SIG-M5 (cell line): ENCODE measurements at places on chromosomes 4 and X.

- DNase-seq = peak; percentile 23
These were observed 1.7 kb downstream of the PLAC8 start for GRCh38 chr4:83112678-83113428.

DNA sequence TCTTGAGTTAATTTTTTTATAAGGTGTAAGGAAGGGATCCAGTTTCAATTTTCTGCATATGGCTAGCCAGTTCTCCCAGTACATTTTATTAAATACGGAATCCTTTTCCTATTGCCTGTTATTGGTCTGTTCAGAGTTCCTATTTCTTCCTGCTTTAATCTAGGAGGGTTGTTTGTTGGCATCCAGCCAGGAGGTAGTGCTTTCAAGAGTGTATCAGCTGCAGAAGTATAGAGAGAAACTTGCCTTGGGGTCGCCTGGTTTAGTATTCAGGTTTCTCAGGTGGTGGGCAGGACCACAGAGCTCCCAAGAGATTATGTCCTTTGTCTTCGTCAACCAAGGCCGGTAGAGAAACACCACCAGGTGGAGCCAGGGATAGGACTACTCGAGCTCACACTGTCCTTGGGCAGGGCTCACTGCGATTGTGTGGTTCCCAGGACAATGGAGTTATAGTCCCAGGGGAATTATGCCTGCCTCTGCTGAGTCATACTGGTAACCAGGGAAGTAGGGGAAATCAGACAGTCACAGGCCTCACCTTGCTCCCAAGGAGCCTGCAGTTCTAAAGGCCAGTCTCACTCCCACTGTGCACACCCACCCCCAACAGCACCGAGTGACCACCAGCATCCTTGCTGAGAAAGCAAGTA lies 168.1 kb downstream of the VSIG4 start:
- DNase-seq = no peak

GRCh38 chrX:106263817-106264216 lies 95.7 kb downstream of the PWWP3B start:
- no peak for DNase-seq

GRCh38 chr4:55312489-55313101 lies 33.4 kb upstream of the SRD5A3 start:
- DNase-seq = no peak

DNA sequence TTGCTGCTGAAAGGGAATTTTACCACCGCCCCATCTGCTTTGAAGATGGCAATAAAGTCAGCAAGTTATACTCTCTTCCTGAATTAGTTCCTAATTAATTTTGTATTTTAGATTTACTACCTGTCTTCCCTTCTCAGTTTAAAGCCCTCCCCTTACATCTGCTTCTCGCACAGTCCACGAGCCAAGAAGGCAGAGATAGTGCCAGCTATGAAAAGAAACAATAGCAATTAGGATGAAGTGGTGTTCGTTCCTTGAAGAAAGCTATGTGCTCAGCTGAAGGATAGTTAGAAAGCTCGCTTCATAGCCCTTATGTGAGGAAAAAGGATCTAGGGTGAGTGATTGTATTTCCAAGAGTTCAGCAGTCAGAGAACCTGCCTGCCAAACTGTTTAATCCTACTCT lies 1678.8 kb upstream of the TENM3 start:
- no peak for DNase-seq

GRCh38 chr4:116361790-116362189 lies 723.6 kb downstream of the TRAM1L1 start:
- DNase-seq = no peak

DNA sequence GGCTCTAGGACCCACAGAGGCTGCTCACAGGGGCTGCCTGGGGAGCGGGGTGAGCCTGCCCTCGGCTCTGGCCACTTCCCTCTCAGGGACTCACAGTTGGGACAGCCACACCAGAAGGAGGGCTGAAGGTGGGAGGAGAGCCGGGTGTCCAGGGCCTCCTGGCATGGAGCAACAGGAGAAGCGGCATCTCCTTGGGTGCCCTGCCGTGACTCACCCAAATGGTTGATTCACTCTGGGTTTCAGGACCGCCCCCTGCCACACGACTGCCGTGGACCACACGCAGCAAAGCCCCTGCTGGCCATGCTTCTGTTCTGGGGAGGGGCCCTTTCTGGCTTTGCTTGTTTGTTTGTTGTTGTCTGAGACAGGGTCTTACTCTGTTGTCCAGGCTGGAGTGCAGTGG lies 86.0 kb upstream of the AFAP1 start:
- no peak for DNase-seq

- DNase-seq = no peak
These were observed 189.3 kb upstream of the ANXA3 start for GRCh38 chr4:78362310-78362709.

DNA sequence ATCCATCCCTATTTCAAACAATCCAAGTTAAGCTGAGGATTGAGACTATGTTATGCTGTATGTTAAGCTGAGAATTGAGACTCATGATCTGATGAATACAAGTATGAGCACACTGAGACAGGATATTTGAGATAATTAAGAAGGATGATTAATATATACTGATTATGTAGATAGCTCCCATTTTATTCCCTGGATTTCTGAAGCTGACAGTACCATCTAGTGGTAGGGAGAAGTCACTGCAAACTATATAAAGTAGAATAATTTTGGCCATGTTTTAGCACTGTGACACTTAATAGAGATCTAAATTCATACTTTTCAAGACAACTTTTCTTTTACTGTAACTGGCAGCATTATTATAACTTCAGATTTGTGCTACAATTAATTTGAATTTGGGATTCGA lies 63.8 kb upstream of the HPRT1 start:
- DNase-seq = no peak

- DNase-seq = no peak
These were observed 263.1 kb downstream of the PTTG2 start for GRCh38 chr4:38223306-38223705.

GRCh38 chr4:110344165-110344564 lies 131.8 kb upstream of the ENPEP start:
- no peak for DNase-seq

DNA sequence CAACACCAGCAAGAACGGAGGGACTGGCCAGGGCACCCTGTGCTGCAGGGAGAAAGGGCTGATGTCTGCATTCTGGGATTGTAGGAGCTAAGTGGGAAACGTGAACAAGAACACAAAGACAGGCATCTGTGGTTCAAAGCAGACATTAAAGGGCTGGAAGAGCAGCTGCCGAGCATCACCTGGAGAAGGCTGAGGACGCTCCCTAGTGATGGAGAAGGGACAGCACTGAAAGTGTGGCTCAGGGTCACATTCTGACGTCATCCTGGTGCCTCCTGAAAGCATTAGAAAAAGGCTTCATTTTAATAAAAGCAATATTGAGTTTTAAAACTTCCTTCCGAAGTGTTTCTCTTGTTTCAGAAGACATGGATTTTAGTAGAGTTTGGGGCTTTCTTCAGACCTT lies 62.3 kb downstream of the CLDN22 start:
- DNase-seq = no peak

DNA sequence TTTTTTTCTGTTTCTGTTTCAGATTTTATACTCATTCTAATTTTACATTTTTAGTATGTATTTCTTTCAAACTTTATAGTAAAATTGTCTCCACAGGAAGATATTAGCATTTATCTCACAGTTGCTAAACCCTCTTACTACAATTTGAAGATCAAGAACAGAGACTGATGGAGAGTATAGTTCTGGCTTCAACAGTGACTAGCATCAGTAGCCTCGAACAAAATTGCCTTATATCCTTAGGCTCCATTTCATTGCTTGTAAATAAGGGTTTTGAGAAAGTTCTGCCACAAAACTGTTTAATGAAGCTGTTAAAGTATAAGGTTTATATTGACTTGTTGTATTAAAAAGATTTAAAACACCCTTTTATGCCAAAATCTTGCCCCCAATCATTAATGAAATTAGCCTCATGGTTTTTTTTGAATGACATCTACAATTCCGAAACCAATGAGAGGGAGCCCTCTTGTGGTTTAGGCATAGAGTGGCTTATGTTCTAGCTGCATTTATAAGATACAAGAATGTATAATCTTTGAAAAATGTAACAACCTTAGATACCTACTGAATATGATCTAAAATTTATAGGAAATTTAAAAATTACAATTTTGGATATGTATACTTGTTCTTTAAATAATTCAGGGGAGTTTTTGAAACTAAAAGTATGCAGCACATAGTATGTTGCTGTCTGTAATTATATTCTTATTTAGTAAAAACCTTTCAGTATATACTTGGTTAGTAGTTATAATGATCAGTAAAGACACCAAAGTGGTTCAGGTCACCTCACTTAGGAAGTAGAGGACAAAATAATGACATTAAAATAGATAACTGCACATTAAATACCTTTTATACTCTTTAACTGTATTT lies 109.8 kb upstream of the HPGD start:
- no peak for DNase-seq

- no peak for DNase-seq
These were observed 212.6 kb upstream of the RASGEF1B start for GRCh38 chr4:81684352-81684751.

GRCh38 chrX:8430444-8430843 lies 34.2 kb upstream of the VCX3B start:
- no peak for DNase-seq

DNA sequence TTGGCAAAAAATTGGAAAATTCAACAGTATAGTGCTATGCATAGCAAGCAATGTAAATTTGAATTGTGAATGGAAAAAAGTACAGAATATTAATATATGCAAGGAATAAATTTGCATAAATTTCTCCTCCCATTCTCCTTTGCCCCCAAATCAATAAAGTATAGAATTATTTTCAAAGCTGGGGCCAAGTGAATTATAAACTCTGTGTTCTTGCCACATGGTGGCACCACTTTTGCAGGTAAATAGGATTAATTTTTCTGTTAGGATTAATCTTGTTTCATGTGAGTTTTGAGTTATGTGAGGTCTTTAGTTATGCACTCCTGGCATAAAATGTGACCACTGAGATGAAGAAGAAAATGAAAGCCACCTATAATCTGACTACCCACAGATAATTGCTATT lies 19.9 kb downstream of the COPS4 start:
- no peak for DNase-seq

DNA sequence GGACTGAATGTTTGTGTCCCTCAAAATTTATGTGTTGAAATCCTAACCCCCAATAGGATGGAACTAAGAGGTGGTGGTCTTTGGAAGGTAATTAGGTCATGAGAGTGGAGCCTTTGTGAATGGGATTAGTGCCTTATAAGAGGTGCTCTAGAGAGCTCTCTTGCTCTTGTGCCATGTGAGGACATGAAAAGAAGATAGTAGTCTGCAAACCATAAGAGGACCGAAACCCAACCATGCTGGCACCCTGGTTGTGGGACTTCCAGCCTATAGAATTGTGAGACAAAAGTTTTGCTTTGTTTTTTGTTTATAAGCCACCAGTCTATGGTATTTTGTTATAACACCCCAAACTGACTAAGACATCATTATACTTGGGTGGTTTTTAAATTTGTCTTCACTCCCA lies 417.1 kb downstream of the ANKRD50 start:
- DNase-seq = no peak

DNA sequence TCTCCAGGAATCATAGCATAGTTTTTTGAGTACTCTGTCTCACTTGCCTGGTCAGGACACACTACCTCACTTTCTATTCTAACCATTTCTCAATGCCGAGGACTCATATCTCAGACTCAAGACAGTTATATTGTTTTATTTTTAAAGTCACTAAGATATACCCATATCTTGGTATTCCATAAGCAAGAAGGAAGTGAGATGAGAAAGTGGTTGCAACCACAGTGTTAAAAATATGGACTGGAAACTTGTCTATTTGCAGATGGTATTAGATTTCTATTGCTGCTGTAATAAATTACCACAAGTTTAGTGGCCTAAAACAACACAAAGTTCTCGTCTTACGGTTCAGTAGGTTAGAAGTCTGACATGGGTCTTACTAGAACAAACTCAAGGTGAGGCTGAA lies 344.8 kb upstream of the MAGEB2 start:
- no peak for DNase-seq

- no peak for DNase-seq
These were observed 11.7 kb upstream of the MAEA start for GRCh38 chr4:1277667-1278665.

DNA sequence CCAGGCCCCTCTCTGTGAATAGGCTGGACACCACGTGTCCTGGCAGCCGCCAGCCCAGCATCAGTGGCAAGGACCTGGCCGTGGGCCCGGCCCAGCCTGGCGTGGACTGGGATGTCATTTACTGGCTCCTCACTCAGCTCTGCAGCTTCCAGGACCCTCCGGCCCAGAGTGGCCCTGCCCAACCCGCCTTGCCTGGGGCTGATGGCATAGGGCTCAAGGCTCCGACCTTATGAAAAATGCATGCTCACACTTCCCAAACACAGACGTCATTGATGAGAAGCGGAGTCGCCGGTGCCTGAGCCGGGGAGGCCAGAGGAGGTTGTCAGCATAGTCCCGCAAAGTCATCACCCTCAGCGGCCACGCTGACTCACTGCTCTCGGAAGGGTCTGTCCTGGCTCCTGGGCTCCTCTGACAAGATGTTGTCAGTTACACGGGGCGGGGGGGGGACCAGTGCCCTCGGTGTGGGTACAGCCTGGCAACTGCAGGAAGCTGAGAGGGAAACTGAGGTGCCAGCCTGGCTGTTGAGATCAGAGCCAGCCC lies 14.3 kb downstream of the CFAP99 start:
- DNase-seq = no peak

GRCh38 chr4:123649250-123649644 lies 252.7 kb downstream of the SPRY1 start:
- DNase-seq = no peak

DNA sequence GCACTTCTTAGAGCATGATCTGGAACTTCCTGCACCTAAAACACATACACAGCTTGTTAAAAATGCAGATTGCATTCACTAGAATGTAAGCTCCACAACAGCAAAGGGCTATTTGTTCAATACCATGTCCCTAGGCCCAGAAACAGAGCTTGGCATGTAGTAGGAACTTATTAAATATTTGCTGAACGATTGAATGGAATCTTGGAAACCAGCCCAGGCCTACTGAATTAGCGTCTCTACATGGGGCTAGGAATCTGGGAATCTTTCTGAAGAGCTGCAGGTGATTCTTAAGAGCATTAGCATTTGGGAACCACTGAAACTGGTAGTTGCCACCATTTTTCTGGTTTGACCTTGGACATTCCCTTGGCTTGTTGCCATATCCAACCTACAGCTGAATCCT lies 234.1 kb downstream of the STIM2 start:
- no peak for DNase-seq

- DNase-seq = no peak
These were observed 156.6 kb downstream of the CAMK2D start for GRCh38 chr4:113604955-113605354.

DNA sequence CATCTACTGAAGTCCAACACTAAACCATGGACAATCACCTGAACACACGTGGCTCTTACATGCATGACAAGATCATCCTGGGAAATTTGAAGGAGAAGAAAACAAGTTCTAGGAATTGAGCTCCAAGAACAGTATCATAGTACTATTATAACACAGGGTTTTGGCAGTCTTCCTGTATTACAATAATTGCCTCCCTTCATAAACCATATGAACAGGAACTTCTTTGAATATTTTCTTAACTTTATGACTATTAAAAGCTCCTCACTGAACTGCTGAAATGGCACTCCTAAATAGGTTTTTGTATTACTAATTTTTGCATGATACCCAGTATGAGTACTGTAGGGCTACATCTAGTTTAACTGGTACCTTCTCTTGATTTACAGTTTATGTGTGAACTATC lies 130.0 kb downstream of the ZAR1 start:
- no peak for DNase-seq
